Stimulated activated CD8-positive, alpha-beta memory T cell treated with anti-CD3 and anti-CD28 coated beads, Interleukin-15, amount 100 ng/mL, for 24 hours (primary cell): ENCODE measurements at places on chromosomes 4 and X.

GRCh38 chr4:33061727-33062126 is 2341.6 kb downstream of the PCDH7 start:
- DNase-seq, result no peak

- DNase-seq, result no peak
Measured at GRCh38 chrX:56728321-56728720, 722 bp upstream of the NBDY start.

DNA sequence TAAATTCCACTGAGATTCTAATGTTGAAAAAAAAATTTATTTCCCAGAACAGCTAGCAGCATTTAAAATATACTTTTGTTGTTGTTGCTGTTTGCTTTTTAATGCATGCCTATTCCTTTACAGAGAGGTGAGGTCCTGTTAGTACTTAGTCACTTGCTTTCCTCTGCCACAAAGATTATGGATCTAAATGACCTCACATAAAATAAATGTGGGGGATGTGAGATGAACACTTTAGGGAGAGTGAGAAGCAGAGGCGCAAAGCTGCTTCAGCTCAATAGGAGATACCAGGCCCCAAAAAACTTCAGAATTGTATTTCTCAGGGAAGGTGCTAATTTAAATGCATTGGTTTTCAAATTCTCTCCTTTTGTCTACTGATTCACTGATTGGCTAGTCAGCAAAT is 4.0 kb downstream of the LDB2 start:
- DNase-seq, result no peak

DNA sequence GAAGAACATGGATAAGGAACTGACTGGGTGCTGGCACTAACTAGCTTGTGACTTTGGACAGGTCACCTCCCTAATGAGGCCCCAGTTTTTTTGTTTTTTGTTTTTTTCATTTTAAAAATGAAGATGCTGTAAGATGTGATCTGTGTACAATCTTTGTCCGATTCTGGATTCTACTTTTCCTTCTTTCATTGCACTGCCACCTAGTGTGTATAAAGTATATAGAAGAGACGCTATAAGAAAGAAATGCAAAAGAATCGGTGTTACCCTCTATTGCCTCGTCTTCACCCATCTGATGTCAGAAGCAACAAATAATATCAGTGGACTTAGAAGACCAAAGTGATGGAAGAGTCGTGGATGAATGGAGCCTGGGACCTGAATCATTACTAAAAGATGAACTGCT is 58.6 kb upstream of the P2RY10 start:
- DNase-seq, result no peak

DNA sequence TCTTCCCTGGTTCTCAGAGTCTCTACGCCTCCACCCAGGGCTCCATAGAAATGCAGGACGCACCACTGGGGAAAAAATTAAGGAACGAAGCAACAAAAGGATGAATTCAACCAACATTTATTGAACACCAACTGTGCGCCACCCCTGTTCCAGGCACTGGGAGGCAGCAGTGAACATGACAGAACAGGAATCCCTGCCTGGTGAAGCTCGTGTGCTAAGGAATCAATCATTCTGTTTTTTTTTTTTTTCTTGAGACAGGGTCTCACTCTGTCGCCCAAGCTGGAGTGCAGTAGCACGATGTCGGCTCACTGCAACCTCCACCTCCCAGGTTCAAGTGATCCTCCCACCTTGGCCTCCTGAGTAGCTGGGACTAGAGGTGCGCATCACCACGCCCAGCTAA is 1.9 kb upstream of the FTSJ1 start:
- DNase-seq, result no peak

DNA sequence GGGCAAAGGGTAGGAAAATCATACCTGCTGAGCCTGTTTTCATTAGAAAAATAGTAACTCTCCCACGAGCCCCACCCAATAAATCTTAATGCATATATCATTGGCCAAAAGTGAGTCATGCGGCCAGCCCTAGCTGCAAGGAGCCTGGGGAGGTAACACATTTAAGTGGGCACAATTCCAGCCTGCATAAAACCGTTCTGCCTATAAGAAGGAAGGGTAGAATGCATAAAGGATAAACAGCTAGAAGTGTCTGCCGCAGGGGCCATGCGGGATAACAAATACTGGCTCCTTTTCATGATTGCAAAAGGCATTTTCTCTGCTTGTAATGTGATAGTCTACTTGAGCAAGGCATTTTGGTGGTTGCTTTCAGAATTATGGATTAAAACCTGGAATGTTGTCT is 37.1 kb downstream of the EFHC2 start:
- DNase-seq, result no peak

DNA sequence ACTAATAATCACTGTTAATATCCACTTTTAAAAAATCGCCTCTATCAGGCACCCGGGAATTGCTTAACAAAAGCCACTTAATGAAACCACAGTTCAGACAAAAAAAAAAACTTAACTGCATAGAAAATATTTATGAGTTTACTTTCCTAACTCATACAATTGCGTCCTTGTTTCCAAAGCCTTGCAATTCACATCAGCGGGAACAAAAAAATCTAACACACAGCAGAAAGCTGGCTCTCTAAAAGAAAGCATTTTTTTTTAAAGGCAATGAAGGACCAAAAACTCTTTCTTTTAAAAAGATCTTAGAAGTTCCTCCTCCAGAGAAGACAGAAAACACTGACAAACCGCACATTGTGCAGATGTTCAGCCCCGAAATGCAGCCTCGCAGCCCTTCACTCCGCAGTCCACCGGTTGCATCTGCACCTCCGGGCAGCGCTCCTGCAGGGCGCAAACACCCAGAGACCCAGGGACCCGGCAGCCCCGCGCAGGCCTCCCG is 812 bp downstream of the FAT1 start:
- no peak for DNase-seq

DNA sequence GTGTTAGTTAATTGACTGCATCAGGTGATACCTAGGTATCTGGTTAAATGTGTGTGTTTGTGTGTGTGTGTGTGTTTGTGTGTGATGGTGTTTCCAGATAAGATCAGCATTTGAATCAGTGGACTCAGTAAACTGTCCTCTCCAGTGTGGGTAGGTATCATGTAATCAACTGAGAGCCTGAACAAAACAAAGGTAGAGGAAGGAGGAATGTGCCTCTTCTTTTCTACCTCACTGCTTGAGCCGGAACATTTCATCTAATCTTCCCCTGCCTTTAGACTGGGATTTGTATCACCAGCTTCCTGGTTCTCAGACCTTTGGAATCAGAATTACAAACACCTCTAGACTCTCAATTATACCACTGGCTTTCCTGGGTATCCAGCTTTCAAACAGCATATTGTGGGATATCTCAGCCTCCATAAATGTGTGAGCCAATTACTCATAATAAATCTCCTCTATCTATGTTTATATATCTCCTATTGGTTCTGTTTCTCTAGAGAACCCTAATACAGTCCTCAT is 120.5 kb downstream of the TBCK start:
- no peak for DNase-seq

DNA sequence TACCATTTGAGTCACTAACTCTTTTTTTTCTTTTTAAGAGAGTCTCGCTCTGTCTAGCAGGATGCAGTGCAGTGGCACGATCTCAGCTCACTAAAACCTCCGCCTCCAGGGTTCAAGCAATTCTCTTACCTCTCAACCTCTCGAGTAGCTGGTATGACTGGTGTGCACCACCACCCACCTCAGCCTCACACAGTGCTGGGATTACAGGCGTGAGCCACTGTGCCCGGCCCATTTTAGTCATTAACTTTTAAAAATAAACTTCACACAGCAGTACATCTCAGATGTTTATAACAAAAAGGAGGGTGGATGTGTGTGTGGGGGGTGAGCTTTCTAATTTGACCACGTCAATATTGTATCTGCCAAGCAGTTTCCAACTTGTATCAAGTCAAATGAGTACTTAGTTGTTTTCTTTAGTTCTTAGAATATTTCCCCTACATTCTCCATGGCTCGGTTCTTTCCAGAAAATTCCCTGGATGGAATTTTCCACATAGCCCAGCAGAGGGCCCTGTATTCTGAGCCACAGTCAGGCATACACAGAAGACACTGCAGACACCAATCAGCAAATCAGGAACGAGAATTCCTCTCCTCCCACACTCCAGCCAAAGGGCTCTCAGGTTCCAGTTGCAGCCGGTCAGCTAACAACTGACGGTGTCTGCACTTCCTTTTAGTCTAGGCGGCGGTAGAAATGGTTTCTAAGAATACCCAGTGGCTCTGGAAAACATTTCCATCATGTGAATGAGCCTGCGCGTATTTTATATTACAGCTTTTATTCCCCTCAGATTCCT is 20.1 kb upstream of the ARAF start:
- DNase-seq, result no peak

DNA sequence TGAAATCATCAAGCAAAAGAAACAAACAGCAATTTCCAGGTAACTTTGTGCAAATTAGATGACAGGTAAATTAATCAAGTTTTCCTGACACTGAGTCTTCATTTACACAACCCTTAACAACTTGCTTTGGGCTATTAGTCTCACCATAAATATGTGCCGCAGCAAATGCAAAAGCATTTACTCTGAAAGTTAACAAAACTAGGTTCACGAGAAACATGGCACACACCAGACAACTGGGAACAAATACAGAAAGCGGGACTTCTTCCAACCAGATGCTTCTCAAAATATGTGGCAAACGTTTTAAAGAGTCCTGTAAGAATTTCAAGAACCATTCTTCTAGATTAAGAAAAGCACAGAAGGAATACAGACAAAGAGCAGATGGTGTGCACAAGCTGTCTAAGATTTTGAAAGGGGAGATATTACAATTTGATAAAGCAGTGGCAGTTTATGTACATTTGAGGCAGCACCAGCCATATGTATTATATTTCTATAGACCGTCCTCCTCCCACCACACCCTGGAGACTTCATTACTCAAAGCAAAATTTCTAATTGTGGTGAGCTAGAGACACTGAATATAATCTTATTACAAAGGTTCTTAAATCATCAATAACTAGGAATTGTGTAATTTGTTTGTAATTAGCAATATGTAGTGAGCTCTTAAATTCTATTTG is 192.5 kb upstream of the ADAMTS3 start:
- DNase-seq, result no peak

GRCh38 chr4:8114456-8115202 is 44.0 kb downstream of the ABLIM2 start:
- DNase-seq, result no peak

DNA sequence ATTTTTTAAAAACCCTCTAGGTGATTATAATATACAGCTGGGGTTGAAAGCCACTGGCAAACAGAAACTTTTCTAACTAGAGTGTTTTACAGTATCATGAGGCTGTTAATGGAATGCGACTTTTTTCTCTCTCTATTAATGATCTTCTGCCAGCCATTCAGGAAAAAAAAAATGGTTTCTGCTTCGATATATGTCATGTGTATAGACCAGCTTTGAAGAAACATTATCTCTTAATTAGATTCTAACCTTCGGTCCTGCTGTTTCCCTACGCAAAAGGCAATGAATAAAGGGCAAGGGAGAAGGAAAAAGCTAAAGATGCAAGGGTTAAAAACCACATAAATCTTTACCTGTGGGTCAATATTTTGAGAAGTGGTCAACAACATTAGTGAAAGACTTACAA is 1662.1 kb upstream of the TENM3 start:
- no peak for DNase-seq

DNA sequence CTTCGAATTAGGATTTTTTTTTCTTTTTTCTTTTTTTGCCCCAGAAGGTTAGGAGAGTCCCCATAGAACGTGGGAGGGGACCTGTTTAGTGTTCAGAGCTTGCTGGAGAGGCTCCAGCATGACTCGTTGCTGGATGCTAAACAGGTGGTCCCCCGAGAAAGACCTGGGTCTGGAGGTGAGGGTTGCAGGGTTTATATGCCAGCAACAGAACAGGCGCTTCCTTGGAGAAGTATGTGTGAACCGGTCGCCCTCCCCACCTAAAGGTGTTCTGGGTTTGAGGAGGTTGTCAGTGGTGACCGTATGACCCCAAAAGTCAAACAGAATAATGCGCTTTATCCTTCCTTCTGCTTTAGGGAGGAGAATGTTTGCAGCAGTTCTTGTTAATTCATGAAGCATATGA is 52.1 kb upstream of the SHOX start:
- DNase-seq, result no peak

- no peak for DNase-seq
Measured at GRCh38 chr4:113083346-113083745, 33.9 kb downstream of the ANK2 start.

DNA sequence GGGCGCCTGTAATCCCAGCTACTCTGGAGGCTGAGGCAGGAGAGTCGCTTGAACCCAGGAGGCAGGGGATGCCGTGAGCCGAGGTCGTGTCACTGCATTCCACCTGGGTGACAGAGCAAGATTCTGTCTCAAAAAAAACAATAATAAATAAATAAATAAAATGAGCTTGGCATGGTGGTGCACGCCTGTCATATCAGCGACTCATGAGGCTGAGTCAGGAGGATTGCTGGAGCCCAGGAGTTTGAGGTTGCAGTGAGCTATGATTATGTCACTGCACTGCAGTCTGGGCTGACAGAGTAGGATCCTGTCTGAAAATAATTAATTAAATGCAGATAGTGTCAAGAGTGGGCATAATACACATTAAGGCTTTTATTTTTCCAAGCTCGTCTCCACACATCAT is 77.5 kb downstream of the DHRSX start:
- DNase-seq, result no peak

DNA sequence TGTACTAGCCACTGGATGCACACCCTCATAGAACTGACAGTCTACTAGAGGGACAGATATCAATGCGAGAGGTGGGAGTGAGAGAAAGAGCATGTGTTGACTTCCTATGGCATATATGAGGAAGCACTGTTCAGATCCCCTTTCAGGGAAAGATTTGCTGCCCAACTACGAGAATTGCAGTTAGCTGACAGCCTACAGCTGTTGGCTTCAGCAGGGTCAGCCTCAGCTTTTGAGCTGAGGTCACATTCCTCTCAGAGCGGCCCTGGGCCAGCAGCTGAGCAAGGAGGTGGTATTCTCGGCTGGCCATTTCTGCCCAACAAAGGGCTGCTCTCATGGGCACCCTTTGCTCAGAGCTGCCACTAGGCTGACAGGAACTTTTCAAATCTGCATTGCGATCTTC is 580.2 kb downstream of the MID1IP1 start:
- no peak for DNase-seq

DNA sequence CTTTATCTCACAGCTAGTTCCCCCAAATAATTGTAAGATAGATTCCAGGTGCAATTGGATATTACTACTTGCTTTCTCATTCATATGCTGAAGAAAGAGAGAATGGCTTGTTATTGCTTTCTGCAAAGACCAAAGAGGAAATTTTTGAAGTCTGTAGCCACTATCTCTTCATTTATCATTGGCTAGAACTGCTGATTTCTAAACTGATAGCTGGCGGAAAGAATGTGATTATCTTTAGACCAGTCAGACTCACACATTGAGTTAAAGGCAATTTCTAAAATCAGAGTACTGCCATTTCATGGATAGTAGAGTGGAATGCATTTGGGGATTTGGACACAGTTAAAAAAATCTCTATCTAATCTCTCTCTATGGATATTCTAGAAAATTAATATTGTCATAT is 12.4 kb upstream of the TMPRSS11E start:
- DNase-seq, result no peak
